ENCODE measurements at places on chromosomes 6 and 20.

GRCh38 chr6:32370505-32370904 is 1.2 kb downstream of the TSBP1 start:
- DNase-seq, result no peak

DNA sequence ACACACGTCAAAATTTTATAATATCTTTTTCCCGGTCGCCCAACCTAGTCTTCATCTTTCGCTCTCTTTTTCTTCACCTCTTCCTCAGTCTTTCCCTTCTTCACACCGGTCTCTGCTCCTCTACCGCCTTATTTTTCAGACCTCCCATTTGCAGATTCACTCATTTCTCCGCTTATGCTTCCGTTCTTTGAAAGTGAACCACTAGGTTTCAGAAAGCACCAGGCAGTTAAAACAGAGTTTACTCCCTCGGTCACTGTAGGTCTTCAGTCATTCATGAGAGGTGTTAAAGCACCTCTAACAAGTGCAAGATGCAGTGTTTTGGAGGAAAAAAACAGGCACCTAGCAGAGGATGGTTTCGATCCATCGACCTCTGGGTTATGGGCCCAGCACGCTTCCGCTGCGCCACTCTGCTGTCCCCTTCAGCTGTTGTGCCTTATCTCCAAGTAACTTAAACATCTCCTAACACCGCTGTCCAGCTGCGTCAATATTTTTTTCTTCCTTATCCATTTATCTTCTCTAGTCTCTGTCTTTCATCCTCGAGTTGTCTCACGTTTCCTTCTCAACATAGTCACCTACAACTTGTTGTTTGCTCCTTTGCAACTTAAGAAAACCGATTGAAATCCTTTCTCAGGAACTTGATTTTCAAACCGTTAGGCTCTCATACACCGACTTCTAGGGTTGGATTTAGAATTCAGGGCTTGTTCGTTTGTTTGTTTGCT is 119.7 kb upstream of the ZNF184 start:
- no peak for DNase-seq

GRCh38 chr6:133682506-133683307 is 206.2 kb upstream of the TCF21 start:
- DNase-seq, result no peak

DNA sequence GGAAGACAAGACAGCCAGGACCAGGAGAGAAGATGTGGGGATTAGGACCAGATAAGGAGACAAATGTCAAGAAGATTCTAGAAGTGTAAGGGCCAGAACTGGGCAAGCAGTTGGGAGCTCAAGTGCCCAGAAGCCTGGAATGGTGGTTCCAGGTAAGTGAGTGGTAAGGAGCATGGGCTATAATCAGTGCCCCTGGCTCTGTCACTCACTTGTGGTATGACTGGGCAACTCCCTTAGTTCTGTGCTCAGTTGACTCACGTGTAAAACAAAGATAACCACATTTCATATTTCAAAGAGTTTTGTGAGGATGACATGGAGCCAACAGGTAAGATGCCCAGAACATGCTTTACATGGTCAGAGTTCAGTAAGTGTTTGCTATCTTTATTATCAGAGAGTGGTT is 11.2 kb downstream of the CCDC167 start:
- no peak for DNase-seq

DNA sequence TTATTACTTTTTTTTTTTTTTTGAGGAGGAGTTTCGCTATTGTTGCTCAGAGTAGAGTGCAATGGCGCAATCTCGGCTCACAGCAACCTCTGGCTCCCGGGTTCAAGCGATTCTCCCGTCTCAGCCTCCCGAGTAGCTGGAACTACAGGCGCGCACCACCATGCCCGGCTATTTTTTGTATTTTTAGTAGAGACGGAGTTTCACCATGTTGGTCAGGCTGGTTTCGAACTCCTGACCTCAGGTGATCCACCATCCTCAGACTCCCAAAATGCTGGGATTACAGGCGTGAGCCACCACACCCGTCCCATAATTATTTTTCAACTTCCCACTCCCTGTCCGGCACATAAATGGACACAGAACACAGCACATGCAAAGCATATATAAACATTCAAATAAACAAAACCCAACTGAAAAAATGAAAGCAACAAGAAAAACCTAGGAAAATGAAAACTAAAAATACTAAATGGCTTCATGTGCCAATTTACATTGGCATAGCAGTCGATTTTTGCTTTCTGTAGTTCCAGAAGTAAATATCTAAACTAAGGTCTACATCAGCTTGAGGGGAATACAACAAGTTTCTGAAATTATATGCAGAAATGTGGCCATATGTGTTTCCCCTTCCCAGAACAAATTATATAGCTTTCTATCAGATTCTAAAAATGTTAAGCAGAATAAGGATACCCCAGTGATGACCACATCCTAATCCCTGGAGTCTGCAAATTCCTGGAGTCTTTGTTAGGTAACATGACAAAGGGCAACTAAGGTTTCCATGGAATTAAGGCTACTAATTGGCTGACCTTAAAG is 113.9 kb downstream of the HFE start:
- DNase-seq, result no peak

- DNase-seq, result no peak
These were observed 915 bp downstream of the TMEM63B start for GRCh38 chr6:44128020-44128917.
